ENCODE measurements at places on chromosomes 6 and 20.

- no peak for DNase-seq
Observed at GRCh38 chr6:81562169-81562568, 190.3 kb downstream of the TENT5A start.

DNA sequence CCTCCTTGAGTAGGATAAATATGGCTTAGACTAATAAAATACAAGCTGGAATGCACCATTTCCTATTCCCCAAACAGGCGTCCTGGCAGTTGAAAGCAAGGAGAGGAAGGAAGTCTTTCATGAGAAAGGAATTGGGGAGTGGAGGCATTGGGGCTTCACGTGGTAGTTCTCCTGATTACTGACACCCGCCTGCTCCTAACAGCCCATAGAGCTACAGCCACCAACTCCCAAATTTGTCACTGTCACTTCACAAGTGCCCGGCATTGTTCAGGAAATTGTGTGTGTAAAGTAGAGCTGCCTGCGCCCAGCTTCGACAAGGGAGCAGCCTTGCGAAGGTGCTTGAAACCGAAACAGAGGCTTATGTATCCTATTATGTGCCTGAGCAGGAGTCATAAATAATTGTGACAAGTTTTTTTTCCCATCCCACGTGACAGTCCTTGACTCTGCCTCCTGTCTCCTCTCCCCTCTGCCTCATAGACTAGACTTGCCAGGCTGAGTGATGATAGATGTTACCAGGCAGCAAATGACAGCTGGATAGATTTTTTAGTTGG lies 301.7 kb upstream of the ZFP64 start:
- DNase-seq = no peak

DNA sequence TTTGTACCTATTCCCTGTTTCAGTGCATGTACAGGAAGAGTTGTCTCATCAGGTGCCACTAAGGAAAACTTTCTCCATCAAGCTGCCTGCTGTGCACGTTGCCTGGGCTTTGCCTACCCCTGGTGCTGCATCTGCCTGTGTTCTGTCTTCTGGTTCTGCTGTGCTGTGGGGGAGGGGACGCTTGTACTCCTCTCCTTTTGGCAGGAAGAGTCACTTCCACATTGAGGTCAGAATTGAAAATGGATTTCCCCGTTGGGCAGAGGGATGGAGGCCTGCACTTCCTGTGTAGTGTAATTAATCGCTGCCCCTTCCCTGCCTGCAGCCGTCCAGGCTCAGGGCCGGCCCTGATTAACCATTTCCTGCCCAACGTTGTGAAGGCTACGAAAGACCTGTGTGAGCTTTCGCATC lies 153.3 kb downstream of the SCML4 start:
- no peak for DNase-seq

- DNase-seq = no peak
Observed at GRCh38 chr6:15145821-15146220, 100.0 kb upstream of the JARID2 start.

DNA sequence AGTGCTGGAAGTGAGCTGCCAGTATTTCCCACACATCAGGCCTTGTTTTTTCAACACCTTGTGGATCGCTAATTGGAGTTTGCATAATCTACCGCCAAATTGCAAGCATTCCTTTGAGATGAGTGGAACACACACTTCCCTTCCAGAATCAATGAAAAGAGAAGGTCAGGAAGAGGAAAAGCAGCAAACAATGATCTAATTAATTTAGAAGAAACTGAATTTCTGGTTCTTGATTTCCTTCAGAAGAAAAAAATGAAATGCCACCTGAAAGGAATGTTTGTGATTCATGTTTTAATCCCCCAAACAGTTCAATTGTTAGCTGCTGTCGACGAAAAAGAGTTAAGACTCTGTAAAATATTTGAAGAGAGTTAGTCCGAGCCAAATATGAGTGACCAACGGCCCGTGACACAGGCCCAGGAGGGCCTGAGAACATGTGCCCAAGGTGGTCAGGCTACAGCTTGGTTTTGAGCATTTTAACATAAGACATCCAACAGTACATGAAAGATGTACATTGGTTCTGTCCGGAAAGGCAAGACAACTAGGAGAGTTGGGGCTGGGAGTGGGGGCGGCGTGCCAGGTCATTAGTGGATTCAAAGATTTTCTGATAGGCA lies 182.3 kb downstream of the MTFR2 start:
- no peak for DNase-seq

GRCh38 chr20:33345342-33345741 lies 56.0 kb downstream of the CDK5RAP1 start:
- DNase-seq = no peak

GRCh38 chr6:81838031-81838430 lies 85.5 kb upstream of the TENT5A start:
- DNase-seq = no peak

GRCh38 chr6:165695722-165696515 lies 32.9 kb upstream of the PDE10A start:
- DNase-seq = no peak

GRCh38 chr20:52529826-52530225 lies 338.2 kb upstream of the ZFP64 start:
- no peak for DNase-seq

GRCh38 chr20:43365691-43366090 lies 92.0 kb upstream of the SRSF6 start:
- no peak for DNase-seq

GRCh38 chr6:142174703-142175102 lies 27.6 kb downstream of the VTA1 start:
- no peak for DNase-seq

GRCh38 chr6:99362678-99363268 lies 13.3 kb upstream of the FAXC start:
- no peak for DNase-seq

GRCh38 chr6:88045521-88046136 lies 2.0 kb upstream of the SPACA1 start:
- DNase-seq = no peak

GRCh38 chr6:107820338-107821261 lies 3.5 kb downstream of the SCML4 start:
- no peak for DNase-seq

DNA sequence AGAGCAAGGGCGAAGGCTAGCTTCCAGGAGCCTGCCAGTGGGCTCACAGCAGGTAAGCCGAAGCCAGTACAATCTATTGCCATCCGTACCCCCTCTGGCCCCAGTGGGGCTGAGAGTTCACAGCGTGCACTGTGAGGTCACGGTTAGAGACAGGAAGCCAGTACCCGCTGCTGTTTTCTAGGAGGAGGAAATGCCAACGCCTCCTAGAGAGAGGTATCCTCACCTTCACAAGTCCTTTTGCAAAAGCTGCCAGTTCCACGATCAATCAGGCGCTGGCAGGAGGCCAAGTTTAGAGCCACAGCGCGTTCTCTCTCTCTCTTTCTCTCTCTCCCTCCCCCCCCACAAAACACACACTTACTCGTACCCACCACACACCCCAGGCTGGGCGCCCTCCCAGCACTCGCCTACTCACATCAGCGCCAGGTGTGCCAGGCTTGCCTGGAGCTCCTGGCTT lies 22.5 kb downstream of the COL9A1 start:
- no peak for DNase-seq

DNA sequence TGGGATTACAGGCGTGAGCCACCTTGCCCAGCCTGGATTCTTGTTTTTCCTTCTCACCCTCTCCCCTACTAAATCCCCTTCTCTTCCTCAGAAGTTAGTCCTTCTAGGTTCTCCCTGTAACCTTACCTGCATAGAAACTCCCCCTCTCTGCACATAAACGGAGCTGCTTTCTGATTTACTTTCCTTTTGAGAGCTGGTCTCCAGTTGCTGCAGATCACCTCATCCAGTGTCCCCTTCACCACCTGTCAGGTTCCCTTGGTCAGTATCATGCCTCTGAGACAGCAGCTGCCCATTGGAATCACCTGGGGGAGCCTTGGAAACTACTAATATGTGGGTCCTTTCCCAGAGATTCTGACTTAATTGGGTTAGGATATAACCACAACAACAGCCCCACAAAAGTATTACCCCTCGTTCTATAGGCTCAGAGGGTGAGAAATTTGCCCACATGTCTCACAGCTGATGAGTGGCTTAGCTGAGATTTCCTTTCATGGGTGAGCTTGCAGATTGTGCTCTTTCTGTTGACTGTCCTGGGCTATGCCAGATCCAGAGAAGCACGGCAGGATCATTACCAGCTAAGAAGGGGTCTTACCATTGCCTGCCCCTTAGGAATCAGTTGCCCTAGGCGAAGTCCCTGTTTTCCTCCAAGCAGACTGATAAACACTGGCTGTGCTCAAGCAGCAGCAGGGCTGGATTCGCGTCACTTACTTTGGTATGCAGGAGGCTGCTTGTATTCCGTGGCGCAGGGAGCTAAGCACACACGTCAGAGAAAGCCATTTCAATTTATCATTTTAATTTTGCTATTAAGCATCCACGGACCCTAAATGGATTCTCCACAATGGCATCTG lies 51.3 kb downstream of the AKAP12 start:
- DNase-seq = no peak

GRCh38 chr20:51185277-51185676 lies 162.4 kb upstream of the KCNG1 start:
- DNase-seq = no peak

DNA sequence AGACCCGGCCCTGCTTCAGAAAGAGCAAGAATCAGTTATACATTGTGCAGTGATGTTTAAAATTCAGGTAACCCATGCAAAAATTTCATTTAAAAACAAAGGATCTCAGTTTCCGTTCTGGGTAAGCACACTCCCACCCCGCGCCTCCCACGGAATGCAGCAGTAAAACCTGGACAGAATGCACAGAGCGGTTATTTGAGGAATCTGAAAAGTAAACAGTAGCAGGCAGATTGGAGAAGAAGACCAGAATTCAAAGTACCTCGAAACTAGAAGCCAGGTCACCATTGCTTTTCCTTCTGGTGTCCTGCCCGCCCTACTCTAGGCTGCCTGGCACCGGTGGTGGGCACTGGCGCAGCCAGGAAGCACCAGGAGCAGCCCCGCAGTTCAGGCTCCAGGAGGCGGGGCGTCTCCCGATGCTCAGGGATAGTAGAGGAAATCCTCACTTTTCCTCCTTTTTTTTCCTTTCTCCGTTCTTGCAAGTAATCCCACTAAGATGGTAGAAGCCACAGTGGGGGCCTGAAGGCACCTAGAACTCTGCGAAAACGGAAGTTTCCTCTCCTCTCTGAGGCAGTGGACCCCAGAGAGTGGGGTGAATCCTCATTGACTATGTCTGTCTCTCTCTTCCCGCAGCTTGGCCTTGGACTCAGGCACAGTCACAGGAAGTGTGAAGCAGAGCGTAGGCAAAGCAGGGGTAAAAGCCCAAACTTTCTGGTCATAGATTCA lies 28.3 kb downstream of the METTL24 start:
- DNase-seq = no peak

GRCh38 chr6:16087386-16087785 lies 41.5 kb upstream of the MYLIP start:
- no peak for DNase-seq

Data from activated CD4-positive, CD25-positive, alpha-beta regulatory T cell (primary cell).